ENCODE measurements at places on chromosomes 2 and 18. TPM values are rescaled to one million over a fixed set of nuclear protein-coding genes. Genes with fewer than 3 reads are reported as not detected.

- DNase-seq = peak; percentile 33
Observed at GRCh38 chr2:190180313-190181122, 118.0 kb upstream of the MSTN start.

DNA sequence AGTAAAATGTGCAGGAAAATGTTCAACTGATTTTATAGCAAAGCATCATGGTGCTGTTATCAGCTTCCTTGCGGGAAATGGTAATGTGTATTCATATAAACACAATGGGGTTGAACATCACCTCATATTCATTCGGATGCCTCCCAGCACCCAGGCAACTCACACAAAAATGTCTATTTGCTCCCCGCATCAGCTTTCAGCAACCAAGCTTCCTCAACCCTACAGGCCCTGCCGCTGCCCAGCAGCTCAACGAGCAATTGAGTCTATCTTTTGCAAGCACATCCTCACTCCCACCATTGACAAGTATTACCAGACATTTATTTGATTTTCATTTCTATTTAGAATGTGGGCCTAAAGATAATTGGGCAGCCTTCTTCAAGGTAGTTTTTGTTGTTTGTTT is 2161.4 kb upstream of the PIK3C3 start:
- no peak for DNase-seq

GRCh38 chr2:126662621-126663020 is 6.7 kb downstream of the GYPC start:
- no peak for DNase-seq

GRCh38 chr2:216480221-216480620 is 18.4 kb upstream of the RPL37A start:
- DNase-seq = no peak

CD207 gene
- polyA plus RNA-seq = not detected

DNA sequence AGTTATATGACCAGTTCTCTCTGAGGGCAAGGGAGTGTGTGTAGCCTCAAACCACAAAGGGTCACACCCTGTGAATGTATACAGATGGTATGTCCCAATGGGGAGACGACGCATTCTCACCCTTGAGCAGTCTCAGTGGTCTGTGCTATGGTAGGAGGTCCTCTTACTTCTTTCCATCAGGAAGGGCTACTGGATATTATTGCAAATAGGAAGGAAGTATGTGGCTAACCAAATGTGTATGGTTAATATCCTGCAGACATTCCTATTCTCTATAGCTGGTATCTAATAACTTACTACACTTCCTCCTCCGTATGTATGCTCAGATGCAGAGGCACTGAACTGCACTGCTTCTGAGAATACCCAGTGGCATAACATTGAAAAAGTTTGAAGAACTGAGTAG is 306.7 kb upstream of the CCDC68 start:
- DNase-seq = no peak

DNA sequence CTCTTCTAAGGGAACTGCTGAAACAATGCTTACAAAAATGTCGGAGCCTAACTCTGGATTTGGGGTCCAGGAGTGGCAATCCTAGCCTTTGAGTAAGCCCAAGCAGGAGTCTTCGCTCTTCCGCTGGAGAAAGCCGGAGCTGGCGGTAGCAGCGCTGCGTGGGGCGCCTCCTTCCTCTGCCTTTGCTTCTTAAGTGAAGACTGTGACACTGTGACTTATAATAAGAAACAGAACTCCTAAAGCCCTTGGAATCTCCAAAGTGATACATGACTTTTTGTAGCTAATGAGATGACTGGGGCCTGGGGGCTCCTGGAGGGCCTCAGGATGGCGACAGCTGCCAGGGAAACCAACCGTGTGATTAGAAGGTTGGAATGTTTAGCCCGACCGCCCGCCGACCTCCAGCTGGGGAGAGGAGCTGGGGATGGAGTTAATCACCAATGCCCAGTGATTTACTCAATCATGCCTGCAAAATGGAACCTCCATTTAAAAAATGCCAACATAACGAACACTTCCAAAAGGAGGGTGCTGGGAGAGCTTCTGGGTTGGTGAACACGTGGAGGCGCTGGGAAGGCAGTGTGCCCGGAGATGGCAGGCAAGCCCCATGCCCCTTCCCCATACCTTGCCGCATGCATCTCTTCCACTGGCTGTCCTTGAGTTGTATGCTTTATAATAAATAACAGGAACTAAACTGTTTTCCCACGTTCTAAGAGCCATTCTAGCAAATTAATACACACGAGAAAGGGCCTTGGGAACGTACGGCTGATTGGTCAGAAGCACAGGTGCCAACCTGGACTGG is 29.0 kb upstream of the MAL start:
- DNase-seq = no peak

GRCh38 chr2:196217116-196217515 is 45.7 kb upstream of the STK17B start:
- DNase-seq = no peak

DNA sequence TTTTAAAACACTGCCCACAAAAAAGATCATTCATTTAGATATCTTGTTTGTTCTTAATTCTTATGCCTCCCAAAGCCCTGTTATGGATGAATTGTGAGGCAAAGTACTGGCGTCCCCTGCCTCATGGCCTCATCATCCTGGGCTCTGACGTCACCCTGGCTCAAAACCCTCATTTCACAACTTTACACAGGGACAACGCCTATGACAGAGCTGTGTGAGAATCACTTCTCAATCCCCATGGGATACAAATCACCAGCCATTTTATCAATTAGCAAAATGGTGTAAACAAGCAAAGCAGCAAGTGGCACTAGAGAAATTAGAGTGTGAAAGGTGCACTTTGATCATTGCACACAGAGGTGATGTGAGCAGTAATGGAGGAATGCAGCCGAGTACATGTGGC is 16.6 kb downstream of the FHOD3 start:
- no peak for DNase-seq

LDLRAD4 gene
- 15.1 TPM for polyA plus RNA-seq

DNA sequence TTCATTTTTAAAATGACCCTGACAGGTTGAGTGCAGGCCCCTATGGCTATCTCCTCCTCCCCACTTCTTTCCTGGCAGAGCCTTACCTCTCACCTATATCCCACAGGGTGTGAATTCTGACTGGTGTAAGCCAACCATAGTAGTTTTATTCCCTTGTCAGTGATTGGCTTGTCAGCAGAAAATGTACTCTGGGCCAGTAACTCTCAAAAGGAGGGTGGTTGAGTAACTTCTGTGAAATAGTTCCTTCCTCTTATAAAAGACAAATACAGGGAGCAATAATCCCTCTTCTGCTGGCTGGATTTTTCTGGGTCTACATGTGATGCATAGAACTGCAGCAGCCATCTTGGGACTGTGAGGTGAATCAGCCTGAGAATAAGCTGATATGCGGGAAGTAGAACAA is 83.4 kb downstream of the RAPH1 start:
- DNase-seq = no peak

LINC00305 gene
- 0.46 TPM for polyA plus RNA-seq

- no peak for DNase-seq
Observed at GRCh38 chr2:202072226-202072625, 829 bp upstream of the KIAA2012 start.

GRCh38 chr2:60149176-60149575 is 404.3 kb downstream of the BCL11A start:
- DNase-seq = no peak

ID2 gene
- 341 TPM for polyA plus RNA-seq

IFT172 gene
- polyA plus RNA-seq = 52.5 TPM

KRTCAP3 gene
- 12.9 TPM for polyA plus RNA-seq

DNA sequence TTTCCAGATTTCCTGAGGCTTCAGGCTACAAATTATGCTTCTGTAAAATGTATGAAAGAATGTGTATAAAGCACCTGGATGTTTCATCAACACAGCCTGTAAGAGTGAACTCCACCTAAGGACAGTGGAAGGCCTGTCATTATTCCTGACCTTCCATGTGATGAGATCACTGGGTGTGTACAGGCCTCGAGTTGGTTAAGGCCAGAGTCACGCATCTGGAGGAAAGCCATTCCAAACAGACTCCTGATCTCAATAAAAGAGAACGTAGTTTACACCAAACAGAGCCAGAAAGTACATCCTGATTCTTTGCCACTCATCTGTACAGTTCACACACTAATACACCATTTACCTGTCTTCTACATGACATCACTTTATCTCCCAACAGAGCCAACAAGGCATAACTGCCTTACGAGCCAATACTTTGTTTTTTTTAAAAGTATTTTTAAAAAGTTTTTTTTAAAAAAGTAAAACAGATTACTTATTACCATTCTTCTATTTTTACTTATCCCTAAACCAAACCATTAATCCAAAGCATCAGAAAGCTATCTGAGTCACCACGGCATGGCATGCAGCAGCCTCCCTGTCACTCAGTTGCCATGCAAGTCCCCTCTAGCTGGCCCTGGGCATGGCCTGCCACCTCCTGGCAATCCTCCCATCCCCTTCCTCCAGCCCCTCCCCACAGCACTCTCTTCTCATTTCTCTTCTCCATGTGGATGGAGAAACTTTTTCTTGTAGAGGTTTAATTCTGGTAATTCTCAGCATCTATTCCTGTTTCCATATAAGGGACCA is 78.8 kb upstream of the TFCP2L1 start:
- no peak for DNase-seq

DNA sequence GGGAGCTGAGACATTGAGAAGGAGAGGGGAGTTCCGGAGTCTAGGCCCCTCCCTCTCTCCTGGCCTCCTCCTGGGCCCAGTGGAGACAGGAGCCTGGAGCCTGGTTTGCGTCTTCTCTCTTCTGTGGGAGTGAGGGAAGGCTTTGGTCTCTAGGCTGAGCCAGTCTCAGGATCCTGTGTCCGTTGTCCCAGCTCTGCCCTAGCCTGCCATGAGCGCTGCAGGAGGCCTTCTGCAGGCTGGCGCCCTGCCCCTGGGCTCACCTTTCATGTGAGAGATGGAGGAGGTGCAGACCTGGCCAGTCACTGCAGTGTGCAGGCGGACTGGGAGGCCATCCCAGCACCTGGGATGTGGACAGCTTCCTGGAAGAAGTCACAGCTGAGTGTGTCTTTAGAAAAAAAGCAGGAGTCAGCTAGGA is 8.7 kb downstream of the IMPA2 start:
- no peak for DNase-seq

GRCh38 chr2:8659735-8660492 is 21.9 kb upstream of the ID2 start:
- DNase-seq = no peak

- no peak for DNase-seq
Observed at GRCh38 chr2:70960833-70961647, 17.4 kb upstream of the ANKRD53 start.

GAL3ST2 gene
- polyA plus RNA-seq = 0.31 TPM

All from right lung (tissue), 10 donors.